HepG2 (cell line): ENCODE measurements at places on chromosomes 2 and 18.

DNA sequence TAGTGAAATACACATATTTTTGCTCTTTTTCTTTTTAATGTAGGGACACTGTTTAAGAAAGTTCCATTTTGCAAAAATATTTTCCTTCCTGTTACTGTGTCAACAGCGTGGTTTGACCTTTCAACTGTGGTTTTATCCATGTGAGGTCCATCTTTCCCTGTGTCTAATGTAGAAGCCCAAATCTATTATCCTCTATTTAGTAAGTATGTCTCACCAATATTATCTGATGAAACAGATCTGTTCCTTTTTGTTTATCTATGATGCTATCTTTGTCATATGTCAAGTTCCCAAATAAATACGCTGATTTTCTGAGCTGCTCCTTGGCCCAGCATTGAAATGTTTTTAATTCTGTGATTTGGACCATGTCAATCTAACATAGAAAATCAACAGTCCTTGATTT is 3.5 kb upstream of the ARHGAP15 start:
- DNase-seq, result no peak

DNA sequence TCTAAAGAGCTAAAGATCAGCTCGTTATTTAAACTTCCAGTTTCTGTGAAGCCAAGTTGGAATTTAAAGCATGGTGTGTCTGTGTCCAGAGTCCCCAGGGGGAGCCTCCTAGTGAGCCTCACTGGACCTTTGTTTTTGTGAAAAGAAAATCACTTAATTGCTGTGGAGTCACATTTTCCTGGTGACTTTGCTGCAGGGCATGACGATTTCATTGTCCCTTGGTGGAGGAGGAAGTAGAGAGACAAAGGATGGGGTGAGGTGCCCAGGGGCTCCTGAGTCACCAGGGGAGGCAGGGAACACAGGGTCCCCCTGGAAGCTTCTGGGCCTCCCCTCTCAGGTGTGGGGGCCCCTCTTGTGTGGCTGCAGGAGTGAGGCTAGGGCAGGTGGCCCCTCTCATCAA is 19.7 kb downstream of the ATP6V1C2 start:
- DNase-seq, result no peak

GRCh38 chr2:75503048-75503607 is 57.6 kb downstream of the EVA1A start:
- DNase-seq, result no peak

GRCh38 chr2:85712336-85712735 is 18.2 kb downstream of the GNLY start:
- no peak for DNase-seq

GRCh38 chr2:16277117-16277516 is 336.8 kb downstream of the MYCN start:
- no peak for DNase-seq

DNA sequence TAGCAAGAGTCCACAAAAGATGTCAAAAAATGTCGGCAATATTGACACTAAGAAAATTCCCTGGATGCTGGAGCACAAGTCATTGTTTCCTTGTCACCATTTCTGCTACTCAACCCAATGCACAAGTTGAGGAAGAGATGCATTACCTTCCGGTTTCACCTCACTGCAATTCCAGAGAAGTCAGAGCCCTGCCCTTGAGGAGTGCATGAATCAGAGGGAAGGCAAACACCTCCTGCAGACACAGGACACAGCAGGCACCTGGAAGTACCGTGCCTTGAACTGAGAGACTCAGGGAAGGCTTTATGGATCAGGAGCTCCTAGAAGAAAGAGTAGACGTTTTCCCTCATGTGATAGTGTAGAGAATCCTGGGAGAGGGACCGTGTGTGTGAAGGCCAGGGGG is 62.7 kb upstream of the ARL4C start:
- DNase-seq, result no peak
